ENCODE measurements at places on chromosomes 13 and 19.

- DNase-seq = no peak
Measured at GRCh38 chr13:42832341-42833096, 51.1 kb downstream of the FAM216B start.

GRCh38 chr19:30552593-30552992 lies 180.4 kb downstream of the ZNF536 start:
- DNase-seq = no peak

DNA sequence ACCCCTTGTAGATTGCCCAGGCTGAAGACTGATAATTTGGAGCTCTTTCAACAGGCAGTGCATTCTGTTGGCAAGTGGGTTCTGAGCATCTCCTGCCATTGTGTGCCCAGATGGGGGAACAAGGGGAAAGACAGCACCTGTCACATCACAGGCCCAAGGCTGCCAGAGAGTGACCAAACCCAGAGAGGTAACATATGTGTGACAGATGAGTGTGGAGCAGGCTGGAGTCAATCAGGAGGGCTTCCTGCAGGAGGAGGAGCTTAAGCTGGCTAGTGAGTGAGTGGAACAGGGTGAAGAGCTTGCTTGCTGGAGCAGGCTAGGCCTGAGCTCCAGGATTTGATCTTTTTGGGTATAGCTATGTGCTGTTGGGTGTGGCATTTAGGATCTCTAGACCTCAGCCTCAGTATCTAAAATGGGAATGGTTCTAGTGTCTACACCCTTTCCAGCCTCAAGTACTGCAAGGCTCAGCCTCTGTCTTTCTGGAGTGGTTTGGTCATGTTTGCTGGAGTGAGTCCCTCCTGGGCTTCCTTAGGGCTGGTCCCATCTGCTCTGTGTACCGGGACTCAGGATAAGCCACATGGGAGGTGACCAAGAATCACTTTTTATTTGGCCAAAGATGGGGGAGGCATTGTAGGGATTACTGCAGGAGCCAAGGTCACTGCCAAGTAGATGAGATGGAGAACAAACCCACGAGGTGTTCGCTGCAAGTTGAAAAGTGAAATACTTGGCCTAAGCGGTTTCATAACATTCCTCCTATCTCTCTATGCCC lies 152.4 kb upstream of the TSHZ3 start:
- DNase-seq = no peak

DNA sequence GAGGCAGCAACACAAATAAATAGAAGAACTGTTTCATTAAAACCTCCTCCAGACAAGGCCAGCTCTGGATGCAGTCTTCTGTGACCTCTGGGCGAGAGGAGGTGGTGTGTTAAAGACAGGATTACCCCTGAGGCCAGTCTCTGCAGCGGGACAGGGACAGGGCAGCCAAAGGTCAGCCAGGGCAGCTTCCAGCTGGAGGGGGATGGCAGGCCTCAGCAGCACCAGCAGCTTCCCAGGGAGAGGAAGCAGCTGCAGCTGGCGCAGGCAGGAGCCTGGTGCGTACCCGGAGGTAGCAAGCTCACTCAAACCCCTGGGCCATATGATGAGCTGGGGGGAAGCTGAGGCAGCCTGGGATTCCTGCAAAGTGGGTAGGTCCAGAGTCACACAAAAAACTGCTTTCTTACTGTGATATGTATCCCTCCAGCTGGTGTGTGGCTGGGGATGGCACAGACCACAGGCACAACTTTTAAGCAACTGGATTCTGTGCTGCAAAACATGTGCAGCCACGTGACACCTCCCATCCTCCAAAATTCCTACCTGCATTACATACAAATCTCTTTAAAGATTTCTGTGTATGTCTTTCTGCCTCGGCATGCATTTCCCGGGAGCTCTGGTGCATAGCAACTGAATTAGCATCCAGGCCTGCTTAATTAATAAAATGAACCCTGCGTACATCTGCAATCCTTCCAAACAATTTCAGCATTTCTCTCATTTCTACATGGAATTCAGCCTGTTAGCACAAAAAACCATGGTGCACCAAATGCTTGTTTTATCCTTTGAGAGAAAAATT lies 238.3 kb upstream of the MAB21L1 start:
- no peak for DNase-seq

GRCh38 chr13:46603165-46603603 lies 50.2 kb downstream of the LRCH1 start:
- no peak for DNase-seq

DNA sequence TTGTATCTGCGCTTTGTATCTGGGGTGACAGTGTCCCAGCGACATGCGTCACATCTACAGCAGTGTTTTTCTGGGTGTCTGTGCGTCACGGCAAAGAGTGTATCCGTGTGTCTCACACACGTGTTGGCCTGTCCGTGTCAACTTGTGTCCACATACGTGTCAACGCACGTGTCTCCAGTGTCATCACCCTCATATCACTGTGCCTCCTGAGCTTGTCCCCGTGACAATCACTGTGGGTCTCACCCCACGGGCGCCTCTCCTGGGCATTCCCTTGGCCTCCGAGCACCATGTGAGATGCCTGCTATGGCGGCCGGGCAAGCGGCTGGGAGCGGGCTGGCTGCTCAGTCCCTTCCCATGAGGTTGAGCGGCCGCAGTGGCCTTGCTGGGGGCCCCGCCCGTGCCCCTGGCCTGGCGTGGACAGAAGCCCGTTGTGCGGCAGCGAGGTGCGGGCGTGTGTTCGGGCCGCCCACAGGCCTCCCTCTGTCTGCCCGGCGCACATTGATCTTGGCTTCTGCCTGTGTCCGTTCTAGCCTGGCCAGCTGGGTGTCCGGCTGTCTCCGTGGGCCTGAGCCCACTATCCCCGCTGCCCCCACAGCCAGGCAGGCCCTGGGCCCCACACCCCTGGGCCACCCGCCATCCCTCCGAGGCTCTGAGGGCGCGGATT lies 6.4 kb downstream of the NFIX start:
- DNase-seq = no peak

DNA sequence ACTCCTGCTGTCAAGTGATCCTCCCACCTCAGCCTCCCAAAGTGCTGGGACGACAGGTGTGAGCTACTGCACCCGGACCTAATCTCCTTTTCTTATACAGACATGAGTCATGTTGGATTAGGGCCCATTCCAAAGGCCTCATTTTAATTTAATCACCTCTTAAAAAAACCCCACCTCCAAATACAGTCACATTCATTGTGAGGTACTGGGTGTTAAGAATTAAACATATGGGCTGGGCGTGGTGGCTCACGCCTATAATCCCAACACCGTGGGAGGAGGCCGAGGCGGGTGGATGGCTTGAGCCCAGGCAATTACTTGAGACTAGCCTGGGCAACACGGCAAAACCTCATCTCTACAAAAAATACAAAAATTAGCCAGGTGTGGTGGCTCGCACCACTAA lies 46.6 kb downstream of the PIN1 start:
- DNase-seq = no peak

GRCh38 chr13:74301258-74301935 lies 167.2 kb upstream of the KLF12 start:
- DNase-seq = no peak

DNA sequence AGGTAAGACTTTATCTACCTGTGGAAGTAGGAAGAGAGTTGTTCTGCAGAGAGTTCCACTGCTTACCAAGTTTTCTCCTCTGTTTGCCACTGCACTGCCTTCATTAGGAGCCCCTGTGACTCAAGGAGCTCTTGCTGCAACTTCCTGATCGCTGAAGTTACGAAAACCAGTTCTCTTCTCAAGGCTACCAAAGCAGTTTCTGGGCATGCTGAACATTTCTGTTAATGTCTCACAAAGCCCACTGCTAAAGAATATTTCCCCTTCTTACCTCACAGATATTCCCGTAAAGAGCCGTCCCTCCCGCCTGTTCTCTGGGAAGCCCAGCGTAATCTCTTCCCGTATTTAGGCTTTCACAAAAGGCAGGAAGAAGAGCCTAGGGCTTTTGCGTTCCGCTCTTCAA lies 82.6 kb upstream of the OXGR1 start:
- no peak for DNase-seq

DNA sequence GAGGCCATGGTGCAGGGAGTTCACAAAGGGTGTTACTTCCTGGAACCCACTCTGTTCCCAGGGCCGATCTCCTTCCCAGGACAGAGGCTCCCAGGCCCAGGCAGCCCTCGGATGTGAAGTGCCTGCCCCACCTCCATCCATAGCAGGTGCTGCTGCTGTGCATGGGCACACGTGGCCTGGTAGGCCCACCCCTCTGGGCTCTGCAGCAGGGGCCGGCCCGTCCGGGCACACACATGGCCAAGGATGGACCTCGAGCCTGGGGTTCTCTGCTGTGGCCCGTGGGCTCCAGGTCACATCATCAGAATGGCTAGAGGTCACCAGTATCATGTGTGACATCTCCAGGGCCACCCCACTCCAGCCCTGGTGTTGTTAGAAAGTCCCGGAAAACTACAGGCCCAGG lies 71.8 kb downstream of the GADD45B start:
- DNase-seq = no peak

Data from activated gamma-delta T cell treated with Interleukin-2 at 50 U/mL for 16 hours (primary cell).